ENCODE measurements at places on chromosomes 6 and 20. TPM values are rescaled to one million over a fixed set of nuclear protein-coding genes. Genes with fewer than 3 reads are reported as not detected.
A peak's percentile ranks its signal among the peaks of the same experiment; 100 is the strongest.

GRCh38 chr6:159099961-159100360 is 55.2 kb upstream of the TAGAP start:
- H3K36me3 ChIP-seq, result no peaks in the 10 kb centered on the region
- H3K27me3 ChIP-seq, result no peaks in the 10 kb centered on the region
- no peak overlapping the region for H3K4me3 ChIP-seq
- no peak overlapping the region for H3K27ac ChIP-seq
- H3K4me1 ChIP-seq, result no peaks in the 10 kb centered on the region
- peak; percentile 3 for DNase-seq

DNA sequence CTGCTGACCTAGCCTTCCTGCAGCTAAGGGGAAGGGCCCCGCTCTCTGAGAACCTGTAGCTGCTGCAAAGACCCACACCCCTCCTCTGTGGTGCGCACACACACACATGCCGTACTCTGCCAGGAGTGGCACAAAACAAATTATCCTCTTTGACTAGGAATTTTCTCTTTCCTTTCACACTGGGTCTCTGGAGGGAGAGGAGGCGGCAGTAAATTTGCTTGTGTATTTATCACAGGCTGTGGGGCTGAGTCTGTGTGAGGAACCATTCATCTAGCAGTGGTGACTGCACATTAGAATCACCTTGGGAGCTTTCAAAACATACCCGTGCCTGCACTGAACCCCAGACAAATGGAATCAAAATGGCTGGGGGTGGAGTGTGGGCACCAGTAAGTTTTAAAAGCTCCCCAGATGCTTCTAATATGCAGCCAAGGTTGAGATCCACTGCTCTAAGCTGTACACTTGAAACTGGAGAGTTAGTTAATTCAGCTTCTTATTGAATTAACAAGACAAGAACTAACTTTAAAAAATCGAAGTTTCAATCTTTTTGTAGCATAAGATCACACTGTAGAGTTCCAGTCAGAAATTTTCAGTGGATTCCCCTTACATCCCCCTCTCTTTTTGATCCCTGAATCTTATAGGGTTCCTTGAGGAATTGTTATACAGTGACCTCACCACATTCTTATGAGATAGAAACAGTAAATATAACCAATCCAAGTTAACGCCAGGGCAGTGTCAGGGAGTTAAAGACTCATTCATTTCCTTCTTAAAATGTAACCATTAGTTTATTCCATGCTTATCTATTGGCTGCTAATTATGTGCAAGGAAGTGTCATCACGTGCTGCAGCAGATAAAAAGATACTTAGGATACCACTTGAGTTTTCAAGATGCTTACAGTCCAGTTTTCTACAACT is 29.8 kb upstream of the GMDS start:
- no peaks in the 10 kb centered on the region for H3K4me1 ChIP-seq
- no peak overlapping the region for H3K27ac ChIP-seq
- H3K36me3 ChIP-seq, result peaks cover 6% of the 10 kb centered on the region
- no peak for DNase-seq
- H3K4me3 ChIP-seq, result no peak overlapping the region
- no peaks in the 10 kb centered on the region for H3K27me3 ChIP-seq

DNA sequence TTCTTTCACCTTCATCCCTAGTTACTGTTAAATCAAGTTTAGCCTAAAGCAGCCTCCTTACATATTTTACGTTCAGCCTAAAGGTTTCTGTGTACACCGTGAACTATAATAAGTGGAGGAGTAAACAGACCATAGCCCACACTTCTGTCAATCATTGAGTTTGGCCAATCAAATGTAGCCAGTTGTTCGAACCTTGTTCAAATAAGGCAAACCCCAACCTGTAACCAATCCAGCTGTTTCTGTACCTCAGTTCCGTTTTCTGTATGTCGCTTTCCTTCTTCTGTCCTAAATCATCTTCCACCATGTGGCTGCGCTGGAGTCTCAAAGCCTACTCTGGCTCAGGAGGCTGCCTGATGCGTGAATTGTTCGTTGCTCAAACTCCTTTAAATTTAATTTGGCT is 1.8 kb upstream of the FBXO30 start:
- no peaks in the 10 kb centered on the region for H3K27me3 ChIP-seq
- no peaks in the 10 kb centered on the region for H3K36me3 ChIP-seq
- no peak overlapping the region for H3K4me3 ChIP-seq
- peaks cover 13% of the 10 kb centered on the region for H3K4me1 ChIP-seq
- H3K27ac ChIP-seq, result no peak overlapping the region

DNA sequence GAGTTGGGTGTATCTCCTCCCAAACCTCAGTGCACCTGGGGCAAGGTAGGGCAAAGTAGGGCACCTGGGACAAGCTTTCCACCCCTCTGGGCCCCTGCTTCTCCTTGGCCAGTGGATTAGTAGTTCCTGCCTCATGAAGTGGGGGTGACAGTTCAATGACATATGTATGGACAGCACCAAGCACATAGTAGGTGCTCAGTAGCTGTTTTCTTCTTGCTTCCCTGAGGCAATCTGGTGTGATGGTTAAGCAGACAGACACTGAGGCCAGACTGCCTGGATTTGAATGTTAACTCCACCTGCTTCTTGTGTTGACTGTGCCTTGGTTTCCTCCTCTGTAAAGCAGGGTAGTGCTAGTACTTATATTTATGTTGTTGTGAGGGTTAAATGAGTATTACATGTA is 25.8 kb downstream of the EPB41L1 start:
- no peak overlapping the region for H3K4me3 ChIP-seq
- peak overlapping the region; percentile 26 for H3K27ac ChIP-seq
- H3K4me1 ChIP-seq, result peaks cover 12% of the 10 kb centered on the region
- no peak for DNase-seq
- H3K27me3 ChIP-seq, result no peaks in the 10 kb centered on the region

DNA sequence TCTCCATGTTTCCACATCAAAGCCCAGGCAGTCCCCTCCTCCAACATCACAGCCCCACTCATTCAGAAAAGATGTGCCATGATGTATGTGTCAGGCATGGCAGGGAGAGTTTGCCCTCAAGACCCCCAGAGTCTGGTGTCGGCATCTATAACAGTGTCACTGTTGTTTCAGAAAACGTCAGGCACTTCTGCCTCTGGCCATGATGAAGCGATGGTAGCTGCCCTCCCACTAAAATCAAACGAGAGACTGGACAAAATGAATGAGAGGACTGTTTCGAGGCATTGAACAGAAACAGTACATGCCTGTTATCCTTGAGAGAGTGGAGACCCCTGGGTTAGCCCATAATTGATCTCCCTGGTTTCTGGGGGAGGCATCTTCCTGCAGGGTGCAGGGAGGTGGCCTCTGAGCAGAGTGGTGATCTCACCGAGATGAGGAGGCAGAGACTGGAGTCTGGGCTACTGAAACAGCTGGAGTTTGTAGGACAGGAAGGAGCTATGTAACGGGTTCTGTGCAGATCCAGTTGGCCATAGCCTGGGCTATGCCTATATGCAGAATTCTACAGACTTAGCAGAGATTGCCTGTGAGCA is 144.5 kb downstream of the SYCP2 start:
- H3K27ac ChIP-seq, result no peak overlapping the region
- H3K4me3 ChIP-seq, result no peak overlapping the region
- H3K36me3 ChIP-seq, result no peaks in the 10 kb centered on the region
- peak; percentile 1 for DNase-seq
- H3K27me3 ChIP-seq, result no peaks in the 10 kb centered on the region
- H3K4me1 ChIP-seq, result no peaks in the 10 kb centered on the region

- H3K27ac ChIP-seq, result no peak overlapping the region
- no peak for DNase-seq
- H3K4me1 ChIP-seq, result no peaks in the 10 kb centered on the region
Measured at GRCh38 chr20:35561268-35561667, 19.4 kb downstream of the ERGIC3 start.

DNA sequence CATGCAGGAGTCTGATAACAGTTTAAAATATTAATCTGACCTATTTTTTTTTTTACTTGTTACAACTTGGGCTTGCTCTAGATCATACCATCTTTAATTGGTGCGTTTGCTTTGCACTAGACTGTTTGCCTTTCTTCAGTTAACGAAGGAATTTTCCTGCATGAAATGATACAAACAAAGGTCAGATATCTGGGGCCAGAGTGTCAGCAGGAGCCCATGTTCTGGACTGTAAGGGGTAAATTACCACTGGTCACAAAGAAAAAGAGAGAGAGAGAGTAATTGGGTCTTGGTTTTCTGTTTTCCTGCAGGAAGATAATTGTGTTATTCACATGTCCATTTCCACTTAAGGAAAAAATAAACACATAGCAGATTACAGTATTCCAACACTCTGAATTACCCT is 399.4 kb upstream of the MARCKS start:
- no peak for DNase-seq
- no peaks in the 10 kb centered on the region for H3K4me1 ChIP-seq
- H3K27ac ChIP-seq, result no peak overlapping the region

DNA sequence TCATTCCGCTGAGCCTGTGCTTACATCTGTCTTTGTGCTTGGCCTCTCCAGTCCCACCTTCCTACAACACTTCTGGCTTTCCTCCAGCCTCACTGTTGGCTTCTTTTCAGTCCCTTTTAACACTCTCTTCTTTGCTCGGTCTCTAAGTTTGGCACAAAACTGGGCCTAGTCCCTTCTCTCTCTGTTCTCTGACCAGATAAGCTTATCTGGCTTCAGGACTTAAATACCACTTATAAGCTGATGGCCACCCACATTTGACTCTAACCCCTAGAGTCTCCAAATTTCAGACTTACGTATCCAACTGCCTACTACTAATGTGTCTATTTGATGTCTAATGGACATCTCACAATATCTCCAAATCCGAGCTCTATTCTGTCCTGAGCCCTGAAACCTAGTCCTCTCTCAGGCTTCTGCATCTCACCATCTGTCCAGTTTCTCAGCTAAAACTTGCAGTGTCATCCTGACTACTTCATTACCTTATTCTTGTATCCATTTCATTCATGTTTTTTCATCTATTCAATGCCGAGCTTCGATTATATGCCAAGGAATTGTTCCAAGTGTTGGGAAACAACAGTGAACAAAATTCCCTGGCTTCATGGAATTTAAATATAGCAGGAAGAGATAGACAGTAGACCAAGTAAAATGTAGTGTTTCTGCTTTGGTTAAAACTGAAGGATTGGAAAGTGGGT is 40.1 kb downstream of the TBPL1 start:
- DNase-seq, result no peak
- H3K27me3 ChIP-seq, result no peaks in the 10 kb centered on the region
- H3K36me3 ChIP-seq, result no peaks in the 10 kb centered on the region
- no peak overlapping the region for H3K27ac ChIP-seq
- no peak overlapping the region for H3K4me3 ChIP-seq
- H3K4me1 ChIP-seq, result no peaks in the 10 kb centered on the region

GRCh38 chr20:45343532-45344167 is 4.6 kb downstream of the SDC4 start:
- no peaks in the 10 kb centered on the region for H3K36me3 ChIP-seq
- H3K27ac ChIP-seq, result peak overlapping the region; percentile 98
- DNase-seq, result no peak
- no peak overlapping the region for H3K4me3 ChIP-seq
- H3K27me3 ChIP-seq, result no peaks in the 10 kb centered on the region

GRCh38 chr6:25404091-25404490 is 124.9 kb downstream of the CARMIL1 start:
- no peaks in the 10 kb centered on the region for H3K36me3 ChIP-seq
- H3K27me3 ChIP-seq, result no peaks in the 10 kb centered on the region
- H3K4me1 ChIP-seq, result peaks cover 37% of the 10 kb centered on the region
- H3K27ac ChIP-seq, result no peak overlapping the region
- no peak for DNase-seq
- no peak overlapping the region for H3K4me3 ChIP-seq

GRCh38 chr20:18307301-18307700 is 19.0 kb downstream of the ZNF133 start:
- H3K27ac ChIP-seq, result no peak overlapping the region
- H3K4me3 ChIP-seq, result no peak overlapping the region
- H3K27me3 ChIP-seq, result no peaks in the 10 kb centered on the region
- no peak for DNase-seq
- H3K4me1 ChIP-seq, result no peaks in the 10 kb centered on the region

- H3K4me3 ChIP-seq, result no peak overlapping the region
- no peak overlapping the region for H3K27ac ChIP-seq
- DNase-seq, result no peak
- no peaks in the 10 kb centered on the region for H3K36me3 ChIP-seq
- H3K27me3 ChIP-seq, result no peaks in the 10 kb centered on the region
Measured at GRCh38 chr6:157096522-157096921, 226.8 kb downstream of the TMEM242 start.

DNA sequence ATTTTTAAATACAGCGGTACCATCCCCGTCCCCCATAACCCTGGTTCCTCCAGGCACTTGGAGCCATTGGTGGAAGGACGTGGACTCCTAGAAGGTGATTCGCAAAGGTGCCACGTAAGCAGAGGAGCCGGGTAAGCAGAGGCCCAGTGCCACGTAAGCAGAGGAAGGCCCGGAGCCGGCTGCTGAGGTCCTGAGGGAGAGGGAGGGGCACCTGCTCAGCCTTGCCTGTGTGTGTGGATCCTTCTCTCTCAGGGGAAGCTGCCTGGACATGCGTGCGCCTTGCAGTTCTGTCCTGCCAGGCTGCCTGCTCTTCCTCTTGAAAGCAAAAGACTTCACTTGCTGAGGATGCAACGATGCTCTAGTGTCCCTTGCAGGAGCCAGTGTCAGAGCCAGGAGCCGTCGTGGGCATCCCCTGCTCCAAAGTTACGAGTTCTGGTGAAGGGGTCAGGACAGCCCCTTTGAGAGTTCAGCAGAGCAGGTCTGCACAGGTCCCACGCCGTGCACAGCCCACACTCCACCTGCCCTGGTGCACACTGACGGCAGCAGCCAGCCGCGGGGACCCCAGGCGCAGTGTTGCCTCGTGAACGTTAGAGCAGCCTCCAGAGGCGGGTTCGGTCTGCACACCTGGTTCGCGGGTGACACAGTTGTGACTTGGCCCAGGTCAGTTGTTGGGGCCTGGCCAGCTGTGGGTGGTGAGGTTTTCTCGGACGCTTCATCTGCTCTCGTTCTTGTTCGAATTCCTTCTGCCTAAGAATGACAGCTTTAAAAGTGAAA is 1.9 kb upstream of the NKAIN4 start:
- no peak overlapping the region for H3K4me3 ChIP-seq
- no peak overlapping the region for H3K27ac ChIP-seq
- DNase-seq, result no peak
- no peaks in the 10 kb centered on the region for H3K36me3 ChIP-seq
- H3K4me1 ChIP-seq, result peaks cover 5% of the 10 kb centered on the region

- H3K4me3 ChIP-seq, result no peak overlapping the region
- no peak overlapping the region for H3K27ac ChIP-seq
- DNase-seq, result no peak
- no peaks in the 10 kb centered on the region for H3K4me1 ChIP-seq
- H3K36me3 ChIP-seq, result no peaks in the 10 kb centered on the region
Measured at GRCh38 chr6:147195510-147195909, 8.7 kb upstream of the STXBP5 start.

GRCh38 chr20:19137641-19138040 is 74.8 kb upstream of the SLC24A3 start:
- no peak for DNase-seq
- H3K27me3 ChIP-seq, result no peaks in the 10 kb centered on the region
- no peaks in the 10 kb centered on the region for H3K4me1 ChIP-seq
- H3K36me3 ChIP-seq, result no peaks in the 10 kb centered on the region

PRICKLE4 gene
- 4.6 TPM for total RNA-seq

SLC12A5 gene
- total RNA-seq, result 24.5 TPM

OOEP gene
- not detected for total RNA-seq

TXLNB gene
- 3.6 TPM for total RNA-seq

ANKRD66 gene
- total RNA-seq, result not detected

MLIP gene
- total RNA-seq, result 7.7 TPM

METTL24 gene
- 2.6 TPM for total RNA-seq

BMP2 gene
- total RNA-seq, result 1.6 TPM

TFAP2D gene
- not detected for total RNA-seq

POPDC3 gene
- total RNA-seq, result not detected

Measured in adrenal gland (tissue), 19 donors.